Urinary bladder (tissue), 4 donors: ENCODE measurements at places on chromosomes 2 and 18. TPM values are rescaled to one million over a fixed set of nuclear protein-coding genes. Genes with fewer than 3 reads are reported as not detected.

GRCh38 chr18:45539491-45539891, 75.8 kb upstream of the SLC14A2 start:
- DNase-seq = no peak

DNA sequence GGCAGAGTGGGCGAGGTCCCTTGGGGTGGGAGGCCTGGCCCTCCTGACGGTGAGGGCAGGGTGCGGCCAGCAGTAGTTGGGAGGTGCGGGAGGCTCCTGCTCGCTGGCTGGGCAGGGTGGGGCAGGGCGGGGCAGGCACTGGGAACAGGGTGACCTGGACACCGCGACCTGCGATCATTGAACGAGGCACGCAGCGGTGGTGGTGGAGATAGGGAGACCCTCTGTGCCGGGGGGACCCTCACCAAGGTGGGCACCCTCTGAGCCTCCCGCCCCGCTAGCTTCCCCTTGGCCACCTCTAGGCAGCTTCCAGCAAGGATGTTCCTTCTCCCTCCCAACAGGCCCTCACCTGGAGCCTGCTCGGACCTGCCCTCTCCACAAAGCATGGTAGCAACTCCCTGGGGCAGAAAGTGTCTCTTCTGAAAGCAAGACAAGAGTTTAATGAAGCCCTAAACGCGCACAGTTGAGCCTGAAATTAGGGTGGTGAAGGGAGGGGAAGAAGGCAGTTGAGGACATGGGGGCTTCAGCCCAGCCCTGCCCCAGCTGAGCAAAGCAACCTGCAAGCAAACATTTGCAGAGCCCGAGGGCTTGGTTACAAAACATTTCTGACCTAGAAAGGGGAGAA, 15.4 kb upstream of the FOSL2 start:
- DNase-seq = no peak

GRCh38 chr2:20758997-20759396, 63.9 kb downstream of the LDAH start:
- no peak for DNase-seq

DNA sequence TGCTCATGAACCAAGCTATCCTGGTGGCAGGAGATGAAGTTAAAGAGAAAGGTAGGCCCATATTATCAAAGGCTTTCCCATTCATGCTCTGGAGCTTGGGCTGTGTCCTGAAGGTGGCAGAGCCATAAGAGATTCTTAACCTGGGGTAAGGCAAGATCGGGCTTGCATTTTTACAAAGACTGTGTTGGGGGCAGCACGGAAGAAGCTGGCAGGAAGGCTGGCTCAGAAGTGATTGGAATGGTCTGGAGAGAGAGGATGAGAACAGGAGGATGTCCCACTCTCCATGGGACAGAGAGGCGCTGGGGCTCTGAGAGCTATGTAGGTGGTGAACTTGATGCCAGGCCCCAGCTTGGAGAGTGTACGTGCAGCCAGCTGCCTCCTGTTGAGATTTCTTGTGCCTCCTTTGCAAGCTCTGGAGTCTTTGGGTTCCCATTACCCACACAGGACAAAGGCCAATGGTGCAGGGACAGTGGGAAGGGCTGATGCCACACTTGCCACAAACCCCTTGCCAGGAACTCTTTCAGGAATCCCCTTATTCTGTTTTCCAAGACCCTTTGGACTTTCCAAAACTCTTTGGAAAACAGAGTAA, 40.6 kb upstream of the FZD5 start:
- DNase-seq = no peak

DNA sequence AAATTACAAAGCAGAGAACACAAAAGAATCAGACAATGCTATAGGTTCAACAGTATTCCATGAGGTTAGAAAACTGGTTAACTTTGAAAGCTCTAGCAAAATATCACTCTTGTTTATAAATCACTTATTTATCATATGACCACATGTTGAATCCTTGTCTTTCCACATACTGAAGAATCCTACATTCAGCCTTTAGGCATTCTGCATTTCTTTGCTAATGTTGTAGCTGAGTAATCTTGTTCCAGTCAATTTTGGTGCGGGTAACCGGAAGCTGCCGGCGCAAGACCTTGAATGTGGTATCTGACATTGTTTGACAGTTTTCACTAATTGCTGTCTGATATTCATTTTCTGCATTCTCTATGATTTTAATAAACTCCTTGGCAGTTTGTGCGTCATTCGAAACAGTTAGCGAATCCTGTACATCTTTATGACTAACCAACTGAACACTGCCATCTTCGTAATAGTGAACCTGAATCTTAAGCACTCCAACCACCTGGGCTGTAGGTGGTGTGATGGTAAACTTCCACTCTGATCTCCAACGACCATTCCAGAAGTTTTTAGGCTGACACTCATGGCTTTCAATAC, 154.1 kb downstream of the BAZ2B start:
- no peak for DNase-seq

DNA sequence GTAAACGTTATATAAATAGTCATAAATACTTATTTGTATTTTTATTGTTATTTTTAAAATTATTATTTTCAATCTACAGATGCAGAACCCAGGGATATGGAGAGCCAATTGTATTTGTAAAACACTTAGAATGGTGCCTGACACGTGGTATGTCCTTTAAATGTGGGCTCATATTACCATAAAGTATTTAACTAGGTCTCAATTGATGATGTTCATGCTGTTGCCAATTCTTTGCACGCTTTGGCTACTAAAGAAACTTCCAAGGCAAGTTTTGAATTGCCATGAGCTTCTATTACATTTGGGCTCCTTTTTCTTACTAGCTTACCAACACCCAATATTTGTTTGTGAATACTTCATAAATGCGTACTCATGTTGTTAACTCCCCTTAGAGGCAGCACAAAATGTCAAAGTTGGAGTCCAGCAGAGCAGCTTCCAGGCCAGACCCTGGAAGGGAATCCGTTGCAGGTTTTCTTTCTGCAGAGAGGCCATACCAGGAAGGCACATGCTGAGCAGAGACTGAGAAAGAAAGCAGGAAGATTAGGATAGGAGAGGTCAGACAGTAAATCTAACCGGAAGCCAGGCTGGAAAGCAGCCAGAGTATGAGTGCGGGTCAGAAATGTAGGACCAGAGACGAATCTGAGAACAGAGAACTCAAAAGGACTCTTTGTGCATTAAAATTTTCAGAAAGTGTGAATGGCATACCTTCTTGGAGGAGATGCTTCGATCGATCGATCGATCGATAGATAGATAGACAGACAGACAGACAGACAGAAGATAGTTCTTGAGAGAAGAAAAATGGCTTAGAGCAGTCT, 4.2 kb upstream of the NOSTRIN start:
- DNase-seq = no peak

DNA sequence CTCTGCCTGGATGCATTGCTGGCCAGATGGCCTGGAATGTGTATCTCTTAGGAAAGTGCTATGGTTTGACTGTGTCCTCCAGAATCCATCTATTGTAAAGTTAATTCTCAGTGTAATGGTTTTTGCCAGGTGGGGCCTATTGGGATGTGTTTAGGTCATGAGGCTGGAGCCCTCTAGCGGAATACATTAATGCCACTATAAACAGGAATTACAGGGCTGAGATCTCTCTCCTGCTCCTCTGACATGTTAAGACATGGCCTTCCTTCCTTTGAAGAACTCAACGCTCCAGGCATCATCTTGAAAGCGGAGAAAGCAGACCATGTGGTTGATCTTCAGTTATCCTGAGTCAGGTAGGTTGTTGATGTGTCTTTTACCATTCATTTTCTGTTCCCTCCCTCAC, 276.4 kb downstream of the RPIA start:
- DNase-seq = no peak

- no peak for DNase-seq
These were observed 155.8 kb downstream of the INO80D start for GRCh38 chr2:205930209-205930608.

GRCh38 chr18:21134895-21135294, 23.3 kb upstream of the ROCK1 start:
- DNase-seq = no peak

DNA sequence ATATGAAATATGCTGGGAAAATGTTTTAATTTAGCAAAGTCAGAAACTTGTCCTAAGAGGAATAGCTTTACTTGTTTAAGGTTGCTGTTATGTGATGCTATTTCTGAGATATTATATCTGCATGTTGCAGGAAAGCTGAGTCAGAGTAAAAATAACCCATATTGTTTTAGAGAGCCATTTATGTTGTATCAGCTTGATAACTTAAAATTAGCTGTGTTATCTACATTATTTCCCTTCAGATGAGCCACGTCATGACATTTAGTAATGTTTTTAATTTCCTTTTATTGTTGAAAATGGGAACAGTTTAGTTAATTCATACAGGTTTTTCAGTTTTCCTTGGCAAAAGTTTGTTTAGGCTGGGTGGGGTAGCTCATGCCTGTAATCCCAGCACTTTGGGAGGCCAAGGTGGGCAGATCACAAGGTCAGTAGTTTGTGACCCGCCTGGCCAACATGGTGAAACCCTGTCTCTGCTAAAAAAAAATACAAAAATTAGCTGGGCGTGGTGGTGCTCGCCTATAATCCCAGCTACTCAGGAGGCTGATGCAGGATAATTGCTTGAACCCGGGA, 55.8 kb downstream of the TTC27 start:
- no peak for DNase-seq

DNA sequence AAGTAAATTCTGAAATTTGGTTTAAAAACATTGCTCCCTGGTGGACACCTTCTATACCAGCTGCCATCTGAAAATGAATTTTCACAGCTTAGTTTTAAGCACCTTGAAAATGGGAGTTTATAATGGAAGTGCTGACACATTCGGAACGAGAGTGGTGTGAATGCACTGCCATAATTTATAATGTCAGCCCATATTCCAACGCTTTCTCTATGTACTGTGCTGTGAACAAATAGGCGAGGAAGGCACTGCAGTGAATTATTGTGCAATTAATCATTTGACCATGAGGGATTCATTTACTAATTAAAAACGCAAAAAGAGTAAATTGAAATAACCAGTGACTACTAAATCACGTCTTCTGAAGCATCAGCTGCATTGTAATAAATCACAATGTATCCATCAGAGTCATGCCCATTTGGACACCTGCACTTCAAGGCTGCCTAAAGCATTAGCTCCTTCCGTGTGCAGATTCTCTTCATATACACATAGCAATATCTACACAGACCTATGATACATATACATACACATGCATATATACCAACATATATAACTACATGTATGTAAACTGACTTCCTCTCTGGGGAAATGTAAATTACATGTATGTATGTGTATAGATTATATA, 699.8 kb downstream of the GALR1 start:
- no peak for DNase-seq

- DNase-seq = no peak
These were observed 30.2 kb upstream of the ITPRID2 start for GRCh38 chr2:181861379-181861778.

- DNase-seq = no peak
These were observed 118.5 kb upstream of the TWIST2 start for GRCh38 chr2:238729261-238729935.

Gene CRACDL
- 6.2 TPM for polyA plus RNA-seq

Gene TNFRSF11A
- polyA plus RNA-seq = 1.6 TPM

Gene CDK5R2
- polyA plus RNA-seq = 0.23 TPM

Gene PSME4
- polyA plus RNA-seq = 19.6 TPM

Gene PIKFYVE
- 9.8 TPM for polyA plus RNA-seq

Gene NRP2
- polyA plus RNA-seq = 74.4 TPM

Gene PARD6G
- polyA plus RNA-seq = 5.9 TPM

Gene ARHGAP25
- polyA plus RNA-seq = 4.4 TPM

Gene PROKR1
- 0.06 TPM for polyA plus RNA-seq

Gene SLC19A3
- 1.4 TPM for polyA plus RNA-seq

Gene SLC25A12
- polyA plus RNA-seq = 37.2 TPM

Gene RAB6D
- polyA plus RNA-seq = 0.05 TPM
